ENCODE measurements at places on chromosomes 1 and 21.

DNA sequence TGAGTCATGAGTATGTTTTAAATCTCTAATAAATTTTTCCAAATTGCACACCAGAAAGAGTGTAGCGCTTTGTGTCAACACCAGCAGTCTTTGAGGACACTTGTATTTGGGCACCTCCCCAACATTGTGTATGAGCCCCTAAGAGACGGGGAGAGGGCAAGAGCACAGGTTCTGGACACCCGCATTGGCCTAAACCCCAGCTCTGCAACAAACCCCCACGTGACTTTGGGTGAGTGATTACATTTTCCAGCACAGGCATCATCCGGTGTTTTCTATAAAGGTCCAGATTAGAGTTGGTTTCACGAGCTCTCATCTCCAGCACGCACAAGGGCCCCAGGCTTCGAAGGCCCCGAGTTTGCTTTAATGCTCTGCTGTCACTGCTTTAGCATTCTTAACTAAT, 66.3 kb upstream of the SLC45A1 start:
- no peak for DNase-seq

- no peak for DNase-seq
Observed at GRCh38 chr21:27813750-27814149, 846.9 kb upstream of the ADAMTS5 start.

GRCh38 chr1:68873144-68873543, 376.3 kb upstream of the DEPDC1 start:
- DNase-seq = no peak

DNA sequence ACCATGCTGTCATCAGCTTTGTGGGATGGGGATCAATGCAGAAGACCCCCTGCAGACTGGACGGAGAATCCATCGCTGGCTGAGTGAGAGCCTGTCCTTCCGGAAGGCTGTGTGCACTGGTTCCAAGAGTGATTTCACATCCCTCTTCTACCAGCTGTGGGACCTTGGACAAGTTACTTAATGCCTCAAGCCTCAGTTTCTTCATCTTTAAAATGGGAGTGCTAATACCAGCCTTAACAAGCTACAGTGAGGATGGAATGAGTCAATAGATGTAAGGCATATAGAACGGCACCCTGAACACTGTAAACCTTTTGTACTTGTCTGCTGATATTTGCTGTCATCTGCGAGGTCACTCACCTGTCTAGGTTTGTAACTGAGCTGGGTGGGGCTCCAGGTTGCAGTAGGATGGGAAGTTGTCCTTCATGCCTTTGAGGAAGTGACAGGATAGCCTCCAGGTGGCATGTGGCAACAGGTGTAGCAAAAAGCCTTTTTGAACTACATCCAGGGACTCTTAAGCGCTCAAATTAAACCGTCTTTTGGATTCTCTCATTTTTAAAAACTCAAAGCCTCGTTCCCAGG, 27.5 kb downstream of the TMEM51 start:
- DNase-seq = no peak

DNA sequence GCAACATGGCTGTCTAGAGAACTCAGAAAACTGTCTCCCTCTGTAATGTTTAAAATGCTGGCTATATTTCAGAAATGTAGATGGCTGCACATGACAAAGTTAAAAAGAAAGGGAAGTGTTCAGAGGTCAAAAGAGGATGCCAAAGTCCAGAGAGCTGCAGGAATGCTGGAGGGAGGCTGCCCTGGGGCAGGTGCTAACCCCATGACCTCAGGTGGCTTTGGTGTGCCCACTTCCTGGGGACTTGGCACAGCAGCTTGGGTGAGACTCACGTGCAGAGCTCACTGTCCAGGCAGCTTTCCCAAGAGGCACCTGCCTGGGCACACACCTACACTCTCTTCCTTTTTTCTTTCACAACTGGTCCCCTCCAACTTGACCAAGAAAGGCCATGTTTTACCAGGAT, 256.4 kb downstream of the KCNJ6 start:
- no peak for DNase-seq

DNA sequence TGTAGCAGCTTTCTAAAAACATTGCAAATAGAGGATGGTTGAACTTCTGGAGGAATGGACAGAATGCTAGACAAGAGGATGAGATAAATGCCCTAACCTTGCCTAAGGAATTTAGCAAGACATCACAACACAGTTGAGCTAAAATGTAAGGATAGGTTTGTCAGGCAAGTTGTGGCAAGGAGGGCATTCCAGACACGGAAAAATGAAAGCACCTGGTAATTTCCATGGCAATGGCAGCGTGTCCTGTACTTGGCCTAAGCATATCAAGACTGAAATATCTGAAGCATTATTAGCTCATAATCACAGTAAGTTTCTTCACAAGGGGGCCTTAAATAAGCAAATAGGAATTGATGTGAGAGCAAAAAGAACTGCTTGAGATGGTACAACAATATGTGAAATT, 105.1 kb upstream of the USP25 start:
- no peak for DNase-seq

GRCh38 chr1:53196017-53196484, 573 bp upstream of the CPT2 start:
- DNase-seq = no peak

DNA sequence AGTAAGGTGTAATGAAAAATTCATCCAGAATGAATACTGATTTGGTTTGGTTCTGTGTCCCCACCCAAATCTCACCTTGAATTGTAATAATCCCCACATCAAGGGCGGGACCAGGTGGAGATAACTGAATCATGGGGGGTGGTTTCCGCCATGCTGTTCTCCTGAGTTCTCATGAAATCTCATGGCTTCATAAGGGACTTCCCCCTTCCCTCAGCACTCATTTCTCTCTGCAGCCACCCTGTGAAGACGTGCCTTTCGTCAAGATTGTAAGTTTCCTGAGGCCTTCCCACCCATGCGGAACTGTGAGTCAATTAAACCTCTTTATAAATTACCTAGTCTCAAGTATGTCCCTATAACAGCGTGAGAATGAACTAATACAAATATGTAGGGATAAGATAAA, 5.5 kb upstream of the SYNJ1 start:
- DNase-seq = no peak

- DNase-seq = peak; percentile 66
Observed at GRCh38 chr21:27647921-27648320, 681.0 kb upstream of the ADAMTS5 start.

GRCh38 chr1:42963378-42964043, 4.8 kb upstream of the SLC2A1 start:
- peak; percentile 49 for DNase-seq

DNA sequence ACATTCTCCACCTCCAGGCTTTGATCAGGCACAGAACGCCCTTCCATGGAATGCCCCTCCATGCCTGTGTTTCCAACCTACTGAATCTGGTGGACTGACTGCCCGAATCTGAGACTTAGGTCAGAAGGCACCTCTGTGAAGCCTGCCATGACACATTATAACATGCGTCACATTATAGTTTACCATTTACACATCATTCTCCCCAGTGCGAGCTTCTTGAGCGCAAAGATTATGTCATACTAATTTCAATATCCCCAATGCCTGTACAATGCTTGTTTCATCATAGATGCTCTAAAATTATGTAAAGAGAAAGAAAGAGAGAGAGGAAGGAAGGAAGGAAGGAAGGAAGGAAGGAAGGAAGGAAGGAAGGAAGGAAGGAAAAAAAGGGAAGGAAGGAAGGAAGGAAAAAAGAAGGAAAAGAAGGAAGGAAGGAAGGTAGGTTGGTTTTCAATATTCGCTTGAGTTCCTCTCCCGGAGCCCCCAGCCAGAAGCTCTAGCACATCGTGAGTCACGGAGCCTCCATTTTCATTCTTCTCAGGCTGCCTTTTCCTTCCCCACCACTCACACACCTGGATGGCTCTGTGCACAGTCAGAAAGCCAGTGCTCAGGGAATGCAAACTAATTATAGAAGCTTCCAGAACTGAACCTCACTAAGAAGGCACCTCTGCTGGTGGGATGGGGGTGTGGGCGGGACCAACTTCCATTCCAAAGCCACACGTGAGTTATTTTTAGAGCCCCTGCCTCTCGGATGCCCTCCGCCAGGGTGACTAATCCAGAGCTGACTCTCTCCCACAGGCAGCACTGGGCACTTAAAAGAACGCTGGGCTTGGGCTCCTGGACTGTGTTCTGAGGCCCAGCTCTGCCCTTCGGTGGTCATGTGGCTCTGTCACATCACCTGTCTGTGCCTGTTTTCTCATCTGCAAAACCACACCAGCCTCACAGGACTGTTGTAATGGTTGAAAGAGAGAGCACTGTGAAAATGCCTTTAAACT, 27.4 kb downstream of the LAMB3 start:
- no peak for DNase-seq

GRCh38 chr21:42651515-42652401, 1.7 kb upstream of the PDE9A start:
- DNase-seq = no peak

- DNase-seq = peak; percentile 8
Observed at GRCh38 chr21:23218667-23219066, 2220.5 kb downstream of the NCAM2 start.

GRCh38 chr21:40402884-40403582, 443.9 kb downstream of the DSCAM start:
- DNase-seq = no peak

- DNase-seq = peak; percentile 53
Observed at GRCh38 chr1:156689953-156690674, 12.9 kb upstream of the NES start.

DNA sequence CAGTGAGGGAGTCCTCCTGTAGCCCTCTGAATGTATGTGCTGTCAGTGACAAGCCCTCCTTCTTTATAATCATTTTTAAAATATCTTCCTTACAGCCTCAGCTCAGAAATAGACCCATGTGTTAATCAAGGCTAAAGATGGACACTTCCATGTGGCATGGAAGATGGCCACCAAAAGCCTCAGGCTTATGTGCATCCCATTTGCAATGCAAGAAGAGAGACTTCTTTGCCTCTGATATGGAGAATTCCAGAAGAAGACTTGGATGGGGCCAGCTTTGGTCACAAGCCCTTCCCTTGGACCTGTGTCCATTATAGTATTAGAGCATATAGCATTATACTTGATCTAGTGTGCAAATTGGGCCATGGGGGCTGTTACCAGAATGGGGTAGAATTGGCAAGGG, 18.5 kb downstream of the CCDC185 start:
- DNase-seq = no peak

DNA sequence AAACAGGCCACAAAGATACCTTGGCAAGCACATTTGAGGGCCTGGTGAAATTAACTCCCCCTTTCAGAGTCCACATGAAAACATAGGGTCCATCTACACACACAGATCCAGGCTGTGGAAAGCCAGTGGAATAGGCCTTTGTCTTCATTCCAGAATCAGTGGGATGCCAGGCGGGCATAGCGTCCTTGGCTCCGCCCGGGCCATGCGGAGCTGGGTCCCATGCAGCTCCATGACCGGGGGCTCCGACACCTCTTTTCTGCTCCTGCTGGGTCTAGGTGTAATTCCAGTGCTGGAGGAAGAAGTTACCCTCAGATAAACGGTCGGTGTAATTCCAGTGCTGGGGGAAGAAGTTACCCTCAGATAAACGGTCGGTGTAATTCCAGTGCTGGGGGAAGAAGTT, 63.6 kb upstream of the COL6A1 start:
- DNase-seq = no peak

GRCh38 chr1:28864695-28865094, 49.7 kb upstream of the EPB41 start:
- no peak for DNase-seq

- no peak for DNase-seq
Observed at GRCh38 chr1:181768211-181768929, 285.1 kb downstream of the CACNA1E start.

DNA sequence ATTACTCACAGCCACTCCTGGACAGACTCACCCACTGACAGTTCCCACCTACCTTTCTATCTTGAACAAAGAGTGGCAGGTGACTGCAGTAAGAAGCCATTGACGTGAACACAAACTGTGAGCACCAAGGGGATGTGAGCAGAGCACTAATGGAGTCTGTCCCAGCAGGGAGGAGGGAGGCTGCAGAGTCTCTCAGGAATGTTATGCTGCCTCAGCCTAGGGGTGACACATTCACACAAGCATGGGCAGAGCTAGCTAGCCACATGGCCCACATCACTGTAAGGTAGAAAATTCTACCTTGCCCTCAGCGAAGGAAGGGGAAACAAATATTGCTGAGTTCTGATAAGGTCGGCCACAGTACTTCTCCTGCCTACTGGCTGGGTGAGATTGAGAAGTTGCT, 56.8 kb upstream of the PTGFRN start:
- DNase-seq = no peak

DNA sequence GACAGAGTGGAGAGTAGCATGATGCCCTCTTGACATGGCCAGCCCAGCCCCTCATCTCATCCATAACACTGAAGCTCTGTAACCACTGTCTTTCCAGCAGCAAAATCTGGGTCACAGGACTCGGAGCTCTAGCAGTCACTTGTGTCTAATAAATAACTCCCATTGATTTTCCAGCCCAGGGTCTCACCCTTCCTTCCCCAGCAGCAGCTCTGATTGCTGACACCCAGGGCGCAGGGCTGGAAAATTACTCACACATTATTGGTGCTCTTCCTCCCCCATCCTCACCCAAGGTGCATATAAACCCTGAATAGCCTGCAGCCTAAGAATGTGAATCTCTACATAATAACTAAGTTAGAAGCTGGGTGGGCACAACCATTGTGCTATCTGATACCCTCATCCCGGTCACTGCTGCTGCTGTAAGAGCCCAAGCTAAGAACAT, 21.1 kb upstream of the OR10J5 start:
- no peak for DNase-seq

DNA sequence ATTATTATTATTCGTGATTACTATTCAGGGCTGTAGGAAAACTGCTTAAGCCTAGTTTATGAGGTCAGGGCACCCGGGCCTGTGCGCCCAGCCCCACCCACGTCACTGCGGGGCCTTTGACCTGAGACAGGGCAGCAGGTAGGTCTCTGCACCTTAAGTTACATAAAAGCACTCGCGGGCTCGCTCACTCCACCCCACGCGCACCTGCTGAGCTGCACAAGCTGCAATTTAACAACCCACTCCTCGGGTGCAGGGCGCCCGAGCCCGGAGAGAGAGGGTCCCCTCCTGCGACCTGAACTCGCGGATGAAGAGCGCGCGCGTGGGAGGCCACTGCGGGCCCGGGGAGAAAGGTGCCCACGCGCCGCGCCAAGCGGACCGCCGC, 477 bp downstream of the ICMT start:
- no peak for DNase-seq

- DNase-seq = peak; percentile 28
Observed at GRCh38 chr1:64651841-64652240, 93.0 kb upstream of the RAVER2 start.

DNA sequence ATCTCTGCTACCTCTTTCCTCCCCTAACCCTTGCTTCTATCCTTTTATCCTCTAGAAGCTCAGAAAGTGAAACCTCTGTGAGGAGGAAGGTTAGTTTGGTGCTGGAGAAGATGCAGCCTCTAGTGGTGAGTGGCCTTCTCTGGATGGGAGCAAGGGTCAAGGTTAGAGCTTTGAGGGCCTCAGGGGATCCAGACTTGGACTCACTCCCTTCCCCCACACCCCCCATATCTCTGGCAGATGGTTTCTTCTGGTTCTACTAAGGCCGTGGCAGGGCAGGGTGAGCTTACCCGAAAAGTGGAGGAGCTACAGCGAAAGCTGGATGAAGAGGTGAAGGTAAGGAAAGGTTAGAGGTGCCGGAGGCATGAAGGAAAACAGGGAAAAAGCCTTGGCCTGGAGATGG, 9.2 kb downstream of the CGN start:
- no peak for DNase-seq

- DNase-seq = no peak
Observed at GRCh38 chr1:187819086-187819485, 990.3 kb downstream of the PLA2G4A start.
